ENCODE measurements at places on chromosomes 7 and 10.
A peak's percentile ranks its signal among the peaks of the same experiment; 100 is the strongest.

DNA sequence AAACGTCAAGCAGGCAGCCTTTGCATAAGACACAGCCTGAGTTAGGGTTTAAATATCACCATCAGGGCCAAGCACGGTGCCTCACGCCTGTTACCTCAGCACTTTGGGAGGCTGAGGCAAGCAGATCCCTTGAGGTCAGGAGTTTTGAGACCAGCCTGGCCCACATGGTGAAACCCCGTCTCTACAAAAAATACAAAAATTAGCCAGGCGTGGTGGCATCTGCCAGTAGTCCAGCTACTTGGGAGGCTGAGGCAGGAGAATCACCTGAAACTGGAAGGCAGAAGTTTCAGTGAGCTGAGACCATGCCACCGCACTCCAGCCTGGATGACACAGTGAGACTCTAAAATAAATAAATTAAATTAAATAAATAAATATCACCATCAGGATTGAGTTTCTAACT lies 33.0 kb downstream of the SRPK2 start:
- no peak for DNase-seq
- H3K36me3 ChIP-seq, result peaks cover 14% of the 10 kb centered on the region
- H3K27me3 ChIP-seq, result peaks cover 4% of the 10 kb centered on the region
- H3K27ac ChIP-seq, result no peak overlapping the region
- peaks cover 65% of the 10 kb centered on the region for H3K4me1 ChIP-seq
- H3K4me3 ChIP-seq, result no peak overlapping the region

GRCh38 chr7:28550580-28551186 lies 138.4 kb downstream of the CREB5 start:
- H3K27ac ChIP-seq, result no peak overlapping the region
- no peaks in the 10 kb centered on the region for H3K36me3 ChIP-seq
- H3K27me3 ChIP-seq, result peaks cover 2% of the 10 kb centered on the region
- H3K4me1 ChIP-seq, result no peaks in the 10 kb centered on the region
- no peak overlapping the region for H3K4me3 ChIP-seq

- no peak for DNase-seq
- peaks cover 3% of the 10 kb centered on the region for H3K36me3 ChIP-seq
- peaks cover 27% of the 10 kb centered on the region for H3K27me3 ChIP-seq
- no peaks in the 10 kb centered on the region for H3K4me1 ChIP-seq
- H3K4me3 ChIP-seq, result no peak overlapping the region
Measured at GRCh38 chr10:132865171-132865631, 77.2 kb downstream of the CFAP46 start.

DNA sequence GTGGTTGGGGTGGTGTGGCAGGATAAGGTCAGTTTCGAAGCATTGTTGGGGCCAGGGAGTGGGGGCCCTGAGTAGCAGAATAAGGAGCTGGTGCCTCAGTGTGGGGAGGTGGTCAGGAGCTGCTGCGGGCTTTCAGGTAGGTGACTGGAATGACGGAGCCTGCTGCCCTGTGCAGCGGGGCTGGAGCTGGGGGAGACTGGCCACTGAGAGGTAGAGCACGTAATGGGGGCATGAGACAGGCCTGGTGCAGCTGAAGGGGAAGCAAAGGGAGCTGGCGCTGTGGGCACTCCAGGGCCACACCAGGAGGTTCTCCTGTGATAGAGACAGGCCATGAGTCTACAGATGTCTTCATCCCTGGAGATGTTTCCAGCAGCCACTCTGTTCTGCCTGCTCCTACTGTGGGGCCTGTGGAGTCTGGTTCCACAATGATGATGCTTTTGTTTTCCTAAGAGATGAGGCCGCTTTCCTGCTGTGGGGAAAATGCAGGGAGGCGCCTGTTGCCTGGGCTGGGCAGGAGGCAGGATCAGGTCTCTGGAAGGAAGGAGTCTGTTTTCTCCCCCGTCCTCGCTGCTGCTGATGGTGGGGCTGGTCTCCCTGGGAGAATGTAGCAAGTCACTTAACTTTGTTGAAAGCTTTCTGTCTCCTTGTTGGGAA lies 31.1 kb downstream of the NUB1 start:
- peaks cover 7% of the 10 kb centered on the region for H3K4me1 ChIP-seq
- peaks cover 2% of the 10 kb centered on the region for H3K27me3 ChIP-seq
- H3K4me3 ChIP-seq, result no peak overlapping the region
- no peak overlapping the region for H3K27ac ChIP-seq
- no peaks in the 10 kb centered on the region for H3K36me3 ChIP-seq
- no peak for DNase-seq

GRCh38 chr10:110695539-110695886 lies 51.4 kb downstream of the RBM20 start:
- DNase-seq, result no peak
- H3K36me3 ChIP-seq, result no peaks in the 10 kb centered on the region
- H3K4me1 ChIP-seq, result no peaks in the 10 kb centered on the region
- peaks cover 43% of the 10 kb centered on the region for H3K27me3 ChIP-seq
- no peak overlapping the region for H3K27ac ChIP-seq
- no peak overlapping the region for H3K4me3 ChIP-seq

- H3K27me3 ChIP-seq, result no peaks in the 10 kb centered on the region
- H3K4me1 ChIP-seq, result peaks cover 48% of the 10 kb centered on the region
- DNase-seq, result peak; percentile 54
- H3K27ac ChIP-seq, result no peak overlapping the region
- no peaks in the 10 kb centered on the region for H3K36me3 ChIP-seq
Measured at GRCh38 chr10:63671317-63671937, 150.2 kb downstream of the REEP3 start.

GRCh38 chr10:64430690-64431323 lies 909.6 kb downstream of the REEP3 start:
- no peaks in the 10 kb centered on the region for H3K4me1 ChIP-seq
- no peak overlapping the region for H3K27ac ChIP-seq
- no peak for DNase-seq

- no peak for DNase-seq
- H3K27ac ChIP-seq, result no peak overlapping the region
- no peak overlapping the region for H3K4me3 ChIP-seq
- peaks cover 22% of the 10 kb centered on the region for H3K4me1 ChIP-seq
- H3K27me3 ChIP-seq, result peaks cover 13% of the 10 kb centered on the region
Measured at GRCh38 chr7:30221764-30222163, 62.6 kb upstream of the ZNRF2 start.

- H3K4me1 ChIP-seq, result peaks cover 25% of the 10 kb centered on the region
- no peak overlapping the region for H3K27ac ChIP-seq
- peaks cover 2% of the 10 kb centered on the region for H3K27me3 ChIP-seq
- H3K36me3 ChIP-seq, result no peaks in the 10 kb centered on the region
- H3K4me3 ChIP-seq, result no peak overlapping the region
- DNase-seq, result no peak
Measured at GRCh38 chr10:119333146-119333792, 125.9 kb downstream of the GRK5 start.

GRCh38 chr10:91551856-91552255 lies 81.0 kb downstream of the PPP1R3C start:
- H3K4me1 ChIP-seq, result peaks cover 13% of the 10 kb centered on the region
- peak; percentile 52 for DNase-seq
- H3K36me3 ChIP-seq, result no peaks in the 10 kb centered on the region
- peaks cover 1% of the 10 kb centered on the region for H3K27me3 ChIP-seq
- H3K27ac ChIP-seq, result no peak overlapping the region

Measured in HFFc6 (cell line).